ENCODE measurements at places on chromosomes 16 and 17.

DNA sequence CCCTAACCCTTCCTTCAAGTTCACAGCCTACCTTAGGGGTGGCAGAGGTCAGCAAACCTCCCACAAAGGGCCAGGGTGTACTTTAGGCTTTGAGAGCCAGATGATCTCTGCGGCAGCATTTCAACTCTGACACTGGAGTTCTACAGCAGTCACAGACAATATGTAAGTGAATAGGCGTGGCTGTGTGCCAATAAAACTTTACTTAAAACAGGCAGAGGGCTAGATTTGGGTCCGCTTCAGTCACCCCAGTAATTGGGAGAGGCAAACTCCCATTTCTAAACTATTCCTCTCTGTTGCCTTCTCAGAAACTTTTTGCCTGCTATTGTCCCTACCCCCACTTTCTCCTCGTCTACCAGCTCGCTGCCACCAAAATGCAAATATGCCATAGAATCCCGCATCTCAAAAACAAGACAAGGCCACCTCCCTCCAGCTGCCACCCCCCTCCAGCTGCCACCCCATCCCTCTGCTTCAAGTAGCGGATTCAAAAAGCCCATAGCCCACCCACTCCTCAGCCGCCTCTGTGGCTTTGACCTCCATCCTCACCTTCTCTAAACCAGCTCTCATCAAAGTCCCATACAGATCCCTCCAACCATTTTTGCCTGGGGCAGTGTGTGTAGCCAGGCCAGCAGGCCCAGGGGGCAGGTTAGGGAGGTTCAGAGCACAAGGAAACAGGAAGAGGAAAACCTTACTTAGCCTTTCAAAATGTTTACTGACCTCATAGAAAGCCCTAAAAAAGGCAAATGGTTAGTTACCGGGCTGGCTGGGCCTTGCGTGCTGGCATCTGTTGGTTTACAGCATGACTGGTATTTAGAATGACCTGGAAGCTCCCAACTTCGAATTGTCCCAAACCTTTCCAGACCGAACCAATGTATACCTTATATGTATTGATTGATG, 19.9 kb upstream of the DNAH17 start:
- no peak for DNase-seq

GRCh38 chr17:62219221-62219899, 154.3 kb upstream of the MED13 start:
- no peak for DNase-seq

DNA sequence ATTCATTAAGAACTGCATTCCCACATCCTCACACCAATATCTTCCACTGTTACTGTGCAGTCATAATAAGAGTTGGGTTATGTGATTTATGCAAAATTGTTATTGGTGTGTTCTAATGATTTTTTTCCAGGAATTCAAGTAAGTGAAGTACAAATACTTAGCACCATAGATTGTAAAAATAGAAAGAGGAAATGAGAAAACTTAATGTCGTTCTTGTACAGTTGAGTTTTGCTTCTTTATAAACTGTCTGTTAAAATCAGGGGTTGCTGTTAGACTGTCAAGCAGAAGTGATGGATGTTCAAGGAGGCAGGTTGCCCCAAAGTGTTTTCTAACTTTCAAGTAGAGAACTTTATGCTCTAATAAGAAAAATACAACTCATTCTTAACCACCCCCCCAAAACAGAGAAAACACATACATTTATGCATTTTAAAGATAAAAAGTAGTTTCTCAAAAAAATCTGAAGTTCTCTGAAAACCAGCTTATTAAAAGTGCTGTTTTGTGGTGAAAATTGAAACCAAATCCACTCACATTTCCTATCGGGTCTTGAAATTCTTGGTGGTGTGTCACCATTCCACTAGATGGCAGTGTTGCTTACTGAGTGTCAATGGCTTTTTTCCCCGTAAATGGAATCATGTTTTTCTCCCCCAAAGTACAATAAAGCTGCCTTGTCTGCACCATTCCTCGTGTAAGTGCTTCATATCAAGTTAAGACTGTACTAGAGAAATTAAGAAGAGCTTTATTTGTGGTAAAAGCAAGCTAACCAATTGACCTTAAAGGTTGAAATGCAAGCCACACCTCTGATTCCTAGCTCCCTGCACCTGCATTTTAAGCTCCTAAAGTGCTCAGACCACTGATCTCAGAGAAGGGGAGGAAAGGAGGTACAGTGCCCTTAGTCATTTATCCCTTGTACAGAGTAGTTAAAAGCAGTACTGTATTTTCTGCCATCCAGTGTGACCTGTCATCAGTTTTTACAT, 4.7 kb upstream of the IGSF6 start:
- DNase-seq = peak; percentile 63

- DNase-seq = no peak
Observed at GRCh38 chr16:68700120-68700519, 37.0 kb upstream of the CDH1 start.

GRCh38 chr17:63140255-63140654, 174.2 kb downstream of the TANC2 start:
- peak; percentile 34 for DNase-seq

DNA sequence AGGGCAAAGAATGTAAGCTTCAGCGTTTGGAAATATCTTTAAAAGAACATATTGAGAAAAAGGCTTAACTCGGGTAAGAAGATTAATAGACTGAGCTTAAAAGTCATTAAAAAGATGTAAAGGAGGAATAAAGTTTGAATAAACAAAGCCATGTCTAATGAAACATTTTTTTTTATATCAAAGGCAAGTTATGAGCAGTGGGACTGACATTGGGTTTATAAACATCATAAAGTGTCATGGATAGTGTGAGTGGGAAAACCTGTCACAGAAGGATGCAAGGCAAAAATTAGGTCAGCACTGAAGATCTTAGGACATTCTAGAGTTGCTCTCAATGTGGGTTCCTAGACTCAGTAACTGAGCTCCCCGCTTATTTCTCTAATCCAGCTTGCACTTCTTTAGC, 438.0 kb upstream of the CDH11 start:
- no peak for DNase-seq

- DNase-seq = no peak
Observed at GRCh38 chr16:893360-893759, 77.4 kb downstream of the LMF1 start.

DNA sequence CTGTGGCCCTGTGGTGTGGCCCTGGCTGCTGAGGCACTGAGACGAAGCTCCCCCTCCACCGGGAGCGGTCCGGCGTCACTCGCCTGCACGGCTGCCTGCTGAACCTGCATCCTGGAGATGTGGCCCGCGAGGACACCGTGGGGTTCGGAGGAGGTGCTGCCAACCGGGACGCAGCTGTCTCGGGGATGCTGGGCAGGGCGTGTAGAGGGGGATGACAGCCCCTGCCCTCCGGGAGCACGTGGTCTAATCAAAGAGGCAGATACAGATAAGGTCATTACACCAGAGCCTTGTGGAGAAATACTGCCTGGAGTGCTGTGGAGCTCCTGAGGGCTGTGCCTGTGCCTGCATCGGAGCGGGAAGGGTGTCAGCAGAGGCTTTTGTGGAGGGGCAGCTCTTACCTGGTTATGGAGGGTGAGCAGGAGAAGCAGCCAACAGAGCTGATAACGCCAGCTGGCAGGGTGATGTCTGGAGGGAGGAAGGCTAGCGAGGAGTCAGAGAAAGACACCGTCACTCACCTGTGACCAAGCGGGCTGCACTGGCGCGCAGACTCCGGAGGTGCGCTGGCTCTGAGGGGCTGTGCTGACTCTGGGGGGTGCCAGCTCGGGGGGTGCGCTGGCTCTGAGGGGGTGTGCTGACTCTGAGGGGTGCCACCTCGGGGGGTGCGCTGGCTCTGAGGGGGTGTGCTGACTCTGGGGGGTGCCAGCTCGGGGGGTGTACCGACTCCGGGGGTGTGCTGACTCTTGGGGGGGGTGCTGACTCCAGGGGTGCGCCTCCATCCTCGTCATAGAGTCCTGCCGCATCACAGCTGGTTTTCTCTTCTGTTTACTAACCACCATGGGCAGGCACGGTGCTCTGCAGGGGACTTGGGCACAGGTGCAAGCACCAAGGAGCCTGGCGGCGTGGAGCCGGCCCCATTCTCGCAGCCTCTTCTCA, 104.7 kb upstream of the CHMP6 start:
- DNase-seq = no peak

DNA sequence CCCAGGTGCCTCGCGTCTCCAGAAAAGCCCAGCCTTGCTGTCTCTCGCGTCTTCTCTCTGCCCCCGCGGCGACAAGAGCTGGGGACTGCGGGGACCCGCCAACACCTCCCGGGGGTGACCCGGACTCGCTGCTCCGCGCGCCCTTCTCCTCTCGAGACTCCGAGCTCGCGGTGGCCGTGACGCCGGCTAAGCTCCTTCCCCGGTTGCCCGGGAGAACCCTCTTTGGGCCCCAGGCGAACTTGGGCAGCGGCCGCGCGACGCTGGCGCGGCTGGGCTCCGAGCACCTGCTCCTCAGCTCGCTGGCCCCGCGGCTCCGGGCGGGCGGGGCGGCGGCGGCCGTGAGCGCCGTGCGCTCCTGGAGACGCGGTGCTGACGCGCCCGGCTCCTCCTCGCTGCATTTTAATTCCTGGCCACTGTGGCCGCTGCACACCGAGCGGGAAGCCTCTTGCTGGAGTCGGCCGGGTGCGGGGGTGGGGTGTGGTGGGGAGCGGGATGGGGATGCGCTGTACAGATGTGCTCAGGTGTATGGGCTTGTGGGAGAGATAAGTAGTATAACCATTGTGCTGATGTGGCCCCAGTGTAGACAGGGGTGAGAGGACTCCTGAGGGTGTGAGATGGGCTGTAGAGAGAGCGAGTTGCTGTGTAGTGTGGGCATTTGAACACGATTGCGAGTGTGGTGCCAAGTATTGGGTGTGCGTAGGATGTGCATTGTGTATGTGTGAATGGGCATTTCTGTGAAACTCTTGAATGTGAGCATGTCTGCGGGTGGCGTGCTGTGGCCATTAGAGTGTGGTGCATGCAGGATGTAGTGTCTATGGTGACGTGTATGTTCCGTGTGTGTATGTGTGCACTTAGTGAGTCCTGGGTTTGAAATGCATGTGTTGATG, at the start of gene ASIC2:
Gene ASIC2 (minus strand): TSS at position 315 of the 887 bp plus-strand sequence.
- peak; percentile 37 for DNase-seq

- no peak for DNase-seq
Observed at GRCh38 chr16:11682655-11683096, 14.4 kb downstream of the SNN start.

- peak; percentile 68 for DNase-seq
Observed at GRCh38 chr17:77423589-77424451, 283.1 kb downstream of the SEC14L1 start.

GRCh38 chr17:47630614-47631013, 19.1 kb upstream of the KPNB1 start:
- no peak for DNase-seq

DNA sequence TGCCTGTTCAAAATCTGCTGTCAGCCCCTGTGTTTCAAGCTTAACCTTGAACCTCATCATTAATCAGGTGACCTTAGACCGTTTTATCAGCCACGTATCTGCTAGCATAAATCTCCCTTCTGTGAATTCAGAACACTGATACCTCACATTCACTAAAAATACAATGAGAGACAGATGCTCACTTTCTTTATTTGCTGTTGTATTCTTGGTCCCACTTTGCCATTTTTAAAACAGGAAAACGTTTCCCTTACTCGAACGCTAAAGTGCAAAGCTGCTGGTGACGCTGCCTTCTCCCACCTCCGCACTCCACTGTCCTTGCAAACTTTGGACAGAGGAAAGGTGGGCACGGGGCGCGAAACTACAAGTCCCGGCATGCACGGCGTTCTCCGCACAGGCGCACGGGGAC, 220 bp upstream of the ARHGAP44 start:
- DNase-seq = no peak

DNA sequence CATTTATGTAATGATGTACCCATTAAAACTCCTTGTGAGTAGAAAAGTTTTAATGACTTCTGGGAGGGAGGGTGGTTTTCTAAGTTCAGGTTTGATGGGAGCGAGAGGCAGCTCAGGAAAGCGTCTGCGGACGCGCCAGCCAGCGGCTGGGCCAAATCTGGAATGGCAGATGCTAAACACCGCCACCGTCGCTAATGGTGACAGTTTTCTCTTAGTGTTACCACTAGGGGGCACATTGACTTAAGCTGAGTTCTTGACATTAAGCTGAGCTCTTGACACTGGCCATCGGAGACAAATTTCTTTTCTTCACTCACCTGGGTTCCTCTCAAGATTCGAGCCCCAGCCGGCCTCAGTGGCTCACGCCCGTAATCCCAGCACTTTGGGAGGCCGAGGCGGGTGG, 6.7 kb downstream of the TRPV1 start:
- DNase-seq = no peak

DNA sequence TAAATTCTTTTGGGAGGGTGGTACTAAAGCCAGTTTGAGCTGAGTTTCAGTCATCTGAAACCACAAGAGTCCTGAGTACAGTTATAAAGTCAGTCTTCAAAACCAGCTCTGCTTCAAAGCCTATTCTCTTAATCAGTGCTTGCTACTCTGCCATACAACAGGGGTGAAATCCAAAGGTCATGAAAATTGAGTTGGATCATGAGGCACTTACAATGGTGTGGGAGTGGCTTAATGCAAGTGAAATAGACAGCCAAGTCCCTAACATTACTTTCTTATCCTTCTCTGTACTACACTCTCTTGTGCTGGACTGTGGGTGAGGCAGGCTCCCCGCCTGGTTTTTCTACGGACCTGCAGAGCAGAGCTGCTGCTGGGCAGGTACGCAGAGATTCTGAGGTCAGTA, 12.4 kb downstream of the CBLN1 start:
- no peak for DNase-seq

GRCh38 chr17:70091696-70092095, 16.7 kb downstream of the KCNJ16 start:
- no peak for DNase-seq

GRCh38 chr17:4833941-4834680, 971 bp downstream of the MINK1 start:
- DNase-seq = peak; percentile 26

DNA sequence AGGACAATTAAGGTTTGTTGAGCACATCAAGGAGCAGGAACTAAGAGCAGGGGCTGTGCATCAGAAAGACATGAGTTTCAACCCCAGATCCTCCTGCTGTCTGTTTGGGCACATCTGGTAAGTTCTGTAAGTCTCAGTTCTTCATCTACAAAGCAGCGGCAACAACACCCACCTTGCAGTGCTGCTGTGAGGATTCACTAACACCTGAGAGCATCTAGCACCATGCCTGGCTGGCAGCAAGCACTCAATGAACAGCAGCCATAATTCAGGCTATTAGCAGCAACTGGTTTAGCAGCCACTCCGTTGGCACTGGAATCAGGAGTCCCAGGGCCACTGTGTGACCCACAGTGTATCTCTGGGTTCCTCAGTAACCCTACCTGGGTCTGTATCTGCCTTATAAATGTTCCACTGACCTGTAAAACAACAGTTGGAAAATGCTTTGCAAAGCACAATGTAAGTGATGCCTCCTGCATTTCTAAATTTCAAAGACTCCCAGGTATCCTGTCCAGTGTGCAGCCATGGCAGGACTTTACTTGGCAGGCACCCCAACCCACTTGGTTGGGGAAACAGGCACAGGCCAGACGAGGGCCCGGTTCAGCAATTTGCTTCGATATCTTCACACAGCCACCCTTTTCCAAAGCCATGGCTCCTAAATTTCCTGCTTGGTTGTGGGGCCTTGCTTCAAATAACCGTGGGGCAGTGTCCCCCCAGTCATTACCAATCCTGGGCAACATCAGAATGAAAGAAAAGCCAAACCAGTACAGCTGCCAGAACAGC, 4.2 kb downstream of the ST3GAL2 start:
- DNase-seq = no peak
